ENCODE measurements at places on chromosomes 4 and X.

- peak; percentile 60 for DNase-seq
Measured at GRCh38 chrX:151722241-151722846, 6.5 kb downstream of the FATE1 start.

GRCh38 chrX:84362184-84362838 lies 139.9 kb downstream of the HDX start:
- DNase-seq: no peak

DNA sequence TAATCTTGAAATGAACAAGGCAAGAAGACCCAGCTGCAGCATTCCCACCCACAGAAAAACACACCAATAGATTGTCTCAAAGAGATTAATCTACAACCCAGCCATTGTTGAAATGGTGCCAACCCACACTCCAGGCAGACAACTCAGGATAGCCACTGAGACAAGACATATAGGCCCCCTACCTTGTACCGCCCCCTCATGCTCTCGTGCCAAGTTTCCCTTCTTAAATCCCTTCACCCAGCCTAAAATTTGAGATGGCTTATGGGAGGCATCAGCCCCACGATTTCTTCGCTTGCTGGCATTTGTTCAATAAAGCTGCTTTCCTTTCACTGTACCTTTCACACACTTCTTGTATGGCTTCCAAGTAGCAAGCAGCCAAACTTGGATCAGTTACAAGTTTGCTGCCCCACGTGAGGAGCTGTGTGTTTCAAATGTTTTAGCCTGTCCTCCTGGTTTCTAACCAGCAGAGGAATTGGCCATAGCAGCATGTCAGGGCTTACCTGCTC lies 1754.1 kb downstream of the C4orf33 start:
- peak; percentile 38 for DNase-seq

DNA sequence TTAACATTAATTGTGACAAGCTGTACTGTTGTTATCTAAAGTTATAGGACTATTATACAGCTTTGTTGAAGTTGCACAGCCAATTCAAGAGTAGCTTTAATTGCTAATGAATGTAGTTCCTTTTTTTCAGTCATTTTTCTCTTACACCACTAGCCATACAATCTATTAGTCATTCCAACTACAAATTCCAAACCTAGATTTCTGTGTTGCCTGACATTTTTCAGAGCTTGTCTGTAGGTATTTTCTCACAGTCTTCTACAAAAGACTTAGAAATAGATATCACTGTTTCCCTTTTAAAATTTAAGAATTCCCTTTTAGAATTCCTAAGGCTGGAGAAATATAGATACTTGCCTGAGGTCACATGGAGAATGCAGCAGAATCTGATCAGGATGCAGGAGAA lies 307.0 kb upstream of the HS3ST1 start:
- no peak for DNase-seq

DNA sequence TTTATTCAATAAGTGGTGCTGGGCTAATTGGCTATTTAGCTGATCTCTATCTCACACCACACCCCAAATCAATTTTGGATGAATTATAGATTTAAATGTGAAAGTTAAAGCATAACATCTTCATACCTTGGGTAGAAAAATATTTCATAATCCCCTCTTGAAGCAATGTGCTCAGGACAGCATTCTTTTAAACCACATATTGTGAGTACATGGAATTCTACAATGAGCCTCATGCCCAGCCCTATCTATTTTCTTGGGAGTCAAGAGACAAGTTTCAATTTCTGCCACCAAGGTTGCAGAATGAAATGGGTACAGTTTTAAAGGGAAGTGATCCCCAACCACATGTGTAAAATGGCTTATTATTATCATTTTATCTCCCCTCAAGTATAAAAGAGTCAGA lies 30.6 kb upstream of the GPRIN3 start:
- DNase-seq: no peak

GRCh38 chr4:178937130-178937529 lies 1494.9 kb upstream of the AGA start:
- no peak for DNase-seq

DNA sequence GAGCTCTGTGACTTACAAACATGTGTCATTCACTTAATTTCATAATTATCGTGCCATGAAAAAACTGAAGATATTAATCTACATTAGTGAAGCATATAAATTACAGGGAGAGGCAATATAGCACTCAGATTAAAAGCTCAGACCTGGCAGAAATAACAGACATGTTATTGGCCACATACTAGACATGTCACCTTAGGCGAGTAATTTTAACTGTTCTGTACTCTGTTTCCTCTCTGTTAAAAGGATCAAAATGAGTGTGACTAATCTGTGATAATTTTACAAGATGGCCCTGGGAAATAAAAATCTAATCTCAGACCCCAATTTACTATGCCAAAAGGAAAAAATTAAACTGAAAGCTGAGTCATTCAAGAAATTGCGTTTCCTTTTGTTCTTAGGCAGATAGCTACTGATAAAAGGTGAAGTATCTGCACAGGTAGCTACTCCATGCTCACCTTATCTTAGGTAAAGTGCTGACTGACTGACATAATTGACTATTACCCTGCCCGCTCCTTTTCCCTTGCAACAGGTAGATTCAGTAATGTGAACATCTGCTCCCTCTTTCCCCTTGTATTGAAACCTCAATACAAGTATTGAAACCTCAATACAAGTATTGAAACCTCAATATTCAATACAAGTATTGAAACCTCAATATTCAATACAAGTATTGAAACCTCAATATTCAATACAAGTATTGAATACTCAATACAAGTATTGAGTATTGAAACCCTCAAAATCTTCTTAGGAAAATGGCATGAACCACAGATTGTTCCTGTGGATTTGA lies 33.2 kb downstream of the RELL1 start:
- DNase-seq: no peak

DNA sequence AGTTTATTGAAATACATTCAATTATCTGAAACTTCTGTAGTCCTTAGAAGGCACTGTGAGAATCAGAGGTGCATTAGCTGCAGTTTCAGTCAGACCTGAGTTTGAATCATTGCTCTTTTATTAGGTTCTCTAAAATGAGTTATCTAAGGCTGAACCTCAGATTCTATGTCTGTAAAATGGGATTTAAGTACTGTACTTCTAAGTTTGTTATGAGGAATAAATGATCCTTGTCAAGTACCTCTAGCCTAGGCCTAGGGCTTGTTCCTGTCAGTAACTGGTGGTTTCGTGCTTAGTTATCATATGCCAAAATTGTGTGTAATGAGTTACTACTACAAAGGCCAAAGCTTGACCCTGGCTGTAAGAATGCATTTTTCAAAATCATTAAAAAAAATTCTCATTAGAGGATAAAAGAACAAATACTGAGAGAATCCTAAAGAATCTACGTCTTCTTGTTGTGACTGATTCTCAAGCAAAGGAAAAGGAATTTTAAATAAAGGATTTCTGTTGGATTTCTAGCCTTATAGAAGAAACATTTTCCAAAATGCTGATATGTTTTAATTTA lies 65.8 kb downstream of the SLIT2 start:
- no peak for DNase-seq

- DNase-seq: no peak
Measured at GRCh38 chrX:98357146-98357545, 1473.4 kb downstream of the RPA4 start.

GRCh38 chrX:11135564-11136185 lies 24.5 kb downstream of the HCCS start:
- DNase-seq: no peak

DNA sequence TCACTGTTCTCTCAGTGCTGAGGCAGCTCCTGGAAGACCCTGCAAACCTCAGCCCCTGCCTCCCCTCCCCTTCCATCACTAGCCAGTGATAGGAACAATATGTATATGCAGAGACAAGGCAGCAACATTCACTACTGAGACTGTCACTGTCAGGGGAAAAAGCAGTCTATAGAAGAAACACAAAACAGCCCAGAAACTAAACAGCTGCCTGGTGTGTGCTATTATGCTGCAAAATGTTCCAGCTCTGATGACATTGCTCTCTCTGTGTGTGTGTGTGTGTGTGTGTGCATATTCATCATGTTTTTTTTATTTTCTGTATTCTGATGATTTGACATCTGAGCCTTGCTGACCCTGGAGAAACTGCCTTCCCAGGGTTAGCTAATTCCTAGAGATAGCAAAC lies 147.2 kb downstream of the SPATA18 start:
- DNase-seq: peak; percentile 66

DNA sequence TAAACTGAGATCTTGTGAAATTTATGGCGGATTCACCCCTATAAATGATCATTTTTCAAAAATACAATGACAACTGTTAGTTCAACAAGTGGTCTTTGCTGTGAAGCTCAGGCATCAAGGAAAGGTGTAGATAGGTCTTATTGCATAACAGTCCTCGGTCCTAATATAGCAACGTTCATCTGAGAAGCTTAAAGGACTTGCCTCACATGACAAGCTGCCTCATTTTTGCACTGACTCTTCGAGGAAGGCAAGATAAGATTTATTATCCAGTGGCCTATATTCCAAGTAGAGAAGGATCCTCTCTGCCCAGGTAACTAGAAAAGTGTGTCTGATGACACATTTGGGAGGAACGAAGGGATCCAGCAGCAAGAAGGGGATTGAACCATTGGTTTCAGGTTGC lies 13.6 kb upstream of the DDX3X start:
- no peak for DNase-seq

GRCh38 chr4:55416176-55416575 lies 20.4 kb downstream of the TMEM165 start:
- DNase-seq: no peak

DNA sequence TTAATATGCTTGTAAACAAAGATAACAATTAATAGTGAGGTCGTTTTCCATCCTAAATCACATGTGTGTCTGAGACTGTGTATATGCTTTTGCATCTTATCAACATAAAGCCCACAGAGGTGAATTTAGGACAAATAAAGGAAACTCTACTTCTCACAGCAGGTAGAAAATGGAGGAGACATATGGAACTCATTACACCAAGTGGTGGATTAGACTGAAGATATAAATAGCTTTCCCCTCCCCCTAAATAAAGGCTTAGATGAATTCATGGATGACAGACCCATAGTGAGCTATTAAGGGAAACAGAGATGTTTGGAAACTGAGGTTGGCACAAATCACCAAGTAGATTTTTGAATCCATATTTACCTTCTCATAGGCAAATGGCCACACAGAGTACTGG lies 79.7 kb downstream of the GRIA3 start:
- no peak for DNase-seq

DNA sequence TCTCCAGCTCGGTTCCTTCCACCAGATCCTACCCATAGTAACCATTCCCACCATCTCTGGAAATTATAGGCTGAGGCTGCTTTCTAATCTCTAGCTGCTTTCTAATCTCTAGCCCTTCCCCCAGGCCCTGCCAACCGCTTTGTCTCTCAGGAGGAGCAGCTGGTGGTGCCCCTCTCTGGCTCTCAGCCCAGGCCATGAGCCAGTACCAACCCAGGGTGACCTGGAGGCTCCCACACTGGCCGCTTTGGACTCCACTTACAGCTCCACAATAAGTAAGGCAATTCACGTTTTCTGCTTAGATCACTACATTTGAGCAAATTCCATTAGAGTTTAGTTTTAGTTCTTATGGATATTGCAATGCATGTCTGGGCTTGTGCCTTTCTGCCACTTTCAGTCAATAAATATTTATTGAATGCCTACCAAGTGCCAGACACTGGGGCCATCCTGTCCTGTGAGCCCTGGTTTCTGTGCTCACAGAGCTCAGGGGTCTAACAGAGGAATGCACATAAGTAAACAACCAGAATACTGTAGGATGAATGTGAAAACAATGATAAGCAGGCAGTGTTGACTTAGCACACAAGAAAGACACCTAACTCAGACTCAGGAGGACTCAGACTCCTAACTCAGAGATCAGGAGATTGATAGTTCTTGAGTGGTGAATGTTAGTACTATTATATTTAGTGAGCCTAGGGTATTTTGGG lies 38.9 kb downstream of the SMC1A start:
- DNase-seq: no peak

DNA sequence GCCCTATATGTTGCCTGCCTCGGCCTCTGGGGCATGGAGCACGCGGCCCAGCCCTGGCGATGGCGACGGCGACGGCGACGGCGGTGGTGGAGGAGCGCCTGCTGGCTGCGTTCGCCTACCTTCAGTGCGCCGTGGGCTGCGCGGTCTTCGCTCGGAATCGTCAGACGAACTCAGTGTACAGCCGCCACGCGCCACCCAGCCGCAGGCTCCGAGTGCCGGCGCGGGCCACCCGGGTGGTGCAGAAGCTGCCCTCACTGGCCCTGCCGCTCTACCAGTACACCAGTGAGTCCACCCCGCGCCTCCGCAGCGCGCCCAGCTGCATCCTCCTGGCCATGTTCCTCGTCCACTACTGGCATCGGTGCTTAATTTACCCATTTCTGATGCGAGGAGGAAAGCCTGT lies 83.7 kb upstream of the F9 start:
- DNase-seq: no peak

DNA sequence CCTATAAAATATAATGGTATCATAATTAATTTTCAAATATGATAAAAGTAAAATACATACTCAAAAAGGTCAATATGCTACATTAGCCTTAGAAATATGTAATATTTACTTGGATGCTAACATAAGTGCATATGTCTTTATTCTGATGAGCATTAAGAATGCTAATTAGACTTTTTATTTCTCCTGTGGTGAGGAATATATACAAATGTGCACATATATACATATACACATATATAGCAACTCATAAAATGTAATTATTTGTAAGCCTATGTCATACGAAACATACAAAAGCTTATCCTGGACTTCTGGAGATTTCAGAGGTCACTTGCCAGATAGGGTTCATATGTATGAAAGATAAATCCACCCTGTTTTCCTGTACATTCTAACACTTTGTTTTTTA lies 11.1 kb downstream of the PLA2G12A start:
- DNase-seq: no peak

DNA sequence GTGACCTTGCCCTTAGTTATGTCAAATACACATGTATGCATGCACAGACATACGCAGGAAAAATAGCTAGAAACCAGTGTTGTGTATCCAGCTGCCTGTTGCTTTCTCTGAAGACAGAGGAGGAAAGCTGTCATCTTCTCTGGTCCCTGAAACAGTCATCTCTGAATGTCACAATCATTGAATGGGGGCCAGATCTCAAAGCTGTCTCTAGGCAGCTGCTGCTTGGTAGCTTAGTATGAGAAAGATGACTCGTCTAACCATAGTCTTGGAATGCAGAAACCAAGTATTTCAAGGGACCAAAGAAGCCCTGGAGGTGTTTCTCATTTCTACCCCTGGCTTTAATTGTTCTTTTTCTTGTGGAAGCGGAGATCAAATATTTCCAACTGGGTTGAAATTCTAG lies 4.0 kb downstream of the GRIA3 start:
- DNase-seq: no peak

DNA sequence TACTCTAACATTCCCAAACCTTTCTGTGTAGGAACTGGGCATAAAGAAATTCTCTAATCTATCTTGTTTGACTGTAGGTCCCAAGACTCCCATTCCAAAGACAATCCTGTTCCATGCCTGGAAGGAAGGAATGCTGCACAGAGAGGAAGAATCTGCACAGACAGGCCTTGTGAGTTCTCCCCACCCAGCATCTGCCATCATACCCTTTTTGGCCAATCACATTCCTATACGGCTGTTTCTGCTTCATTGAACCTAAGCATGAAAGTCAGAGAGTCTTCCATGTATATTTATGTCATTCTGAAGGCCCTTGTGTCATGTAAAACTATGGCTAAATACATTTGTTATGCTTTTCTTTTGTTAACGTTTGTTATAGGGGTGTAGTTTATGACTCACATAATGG lies 667.7 kb upstream of the IGFBP7 start:
- DNase-seq: no peak

GRCh38 chr4:149631629-149632028 lies 184.0 kb downstream of the IQCM start:
- DNase-seq: no peak

Data from right hindlimb (tissue), 1 donor.